ENCODE measurements at places on chromosomes 7 and 10.

DNA sequence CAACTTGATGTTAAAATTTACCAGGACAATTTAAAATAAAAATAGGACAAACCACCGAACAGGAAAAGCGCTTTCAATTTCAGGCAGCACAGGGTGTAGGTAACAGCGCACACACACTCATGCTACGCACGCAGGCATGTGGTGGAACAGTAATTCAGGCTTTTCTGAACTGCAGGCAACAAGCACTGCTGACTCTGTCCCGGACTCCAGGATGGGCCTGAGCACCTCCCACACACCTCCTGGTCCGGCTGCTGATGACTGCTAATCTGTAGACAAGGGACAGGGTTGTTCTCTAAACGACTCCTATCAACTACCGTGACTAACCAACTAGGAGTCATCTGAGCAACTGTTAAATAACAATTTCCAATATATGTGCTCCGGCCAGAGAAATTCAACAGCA is 192.6 kb upstream of the FRMD4A start:
- no peak for DNase-seq

GRCh38 chr7:2729031-2729892 is 41.3 kb downstream of the AMZ1 start:
- DNase-seq = no peak

DNA sequence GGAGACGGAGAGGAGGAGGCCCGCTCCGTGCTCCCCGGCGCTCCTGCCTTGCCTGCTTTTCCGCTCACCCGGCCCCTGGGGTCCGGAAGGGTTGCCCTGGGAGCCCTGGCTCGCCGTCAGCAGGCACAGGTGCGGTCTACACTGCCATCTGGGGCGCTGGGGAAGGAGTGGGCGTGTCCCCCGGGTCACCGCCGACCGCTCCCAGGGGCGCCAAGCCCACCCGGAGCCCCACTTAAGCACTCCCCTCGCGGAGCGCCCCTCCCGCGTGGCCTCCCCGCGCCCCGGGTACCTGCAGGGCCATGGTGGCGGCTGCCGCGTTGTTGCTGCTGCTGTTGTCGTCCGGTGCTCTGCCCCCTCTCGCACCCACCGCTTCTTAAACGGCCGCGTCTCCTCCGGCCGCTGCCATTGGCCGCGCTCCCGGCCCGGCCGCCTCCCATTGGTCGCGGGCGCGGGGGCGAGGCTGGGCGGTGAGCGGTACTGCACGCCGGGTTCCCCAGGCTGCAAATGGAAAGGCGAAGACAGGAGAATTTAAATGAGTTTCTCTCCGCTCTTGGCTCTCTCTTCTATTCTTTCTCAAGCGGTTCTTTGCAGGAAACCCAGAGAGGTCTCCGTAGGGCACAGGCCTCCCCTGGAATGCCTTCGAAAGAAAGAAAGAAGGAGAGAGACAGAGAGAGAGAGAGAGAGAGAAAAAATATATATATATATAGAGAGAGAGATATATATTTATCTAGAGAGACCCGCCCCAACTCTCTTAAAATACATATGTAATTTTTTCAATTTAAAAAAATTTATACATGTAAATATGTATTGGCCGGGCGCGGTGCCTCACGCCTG is at the start of gene ACBD7:
ACBD7 (minus strand) TSS at position 349 of the 834 bp plus-strand sequence; CDS start at position 301, 48 bp downstream.
- peak; percentile 70 for DNase-seq

DNA sequence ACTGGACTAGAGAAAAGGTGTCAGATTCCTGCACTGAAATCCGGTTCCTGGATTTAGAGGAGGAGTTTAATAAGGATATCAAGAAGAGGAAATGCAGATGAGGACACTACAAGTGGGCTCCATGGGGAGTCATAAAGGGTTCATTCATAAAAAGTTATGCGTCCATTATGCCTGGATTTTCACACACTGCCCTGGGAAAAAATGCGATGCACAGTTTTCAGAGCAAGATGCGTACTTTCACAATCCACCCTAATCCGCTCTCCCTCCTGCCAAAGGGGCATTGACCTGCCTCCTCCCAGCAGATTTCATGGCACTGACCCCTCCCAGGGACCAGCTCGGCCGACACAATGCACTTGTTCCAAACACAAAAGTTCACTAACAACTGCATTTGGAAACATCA is 42.2 kb upstream of the OPALIN start:
- DNase-seq = no peak

DNA sequence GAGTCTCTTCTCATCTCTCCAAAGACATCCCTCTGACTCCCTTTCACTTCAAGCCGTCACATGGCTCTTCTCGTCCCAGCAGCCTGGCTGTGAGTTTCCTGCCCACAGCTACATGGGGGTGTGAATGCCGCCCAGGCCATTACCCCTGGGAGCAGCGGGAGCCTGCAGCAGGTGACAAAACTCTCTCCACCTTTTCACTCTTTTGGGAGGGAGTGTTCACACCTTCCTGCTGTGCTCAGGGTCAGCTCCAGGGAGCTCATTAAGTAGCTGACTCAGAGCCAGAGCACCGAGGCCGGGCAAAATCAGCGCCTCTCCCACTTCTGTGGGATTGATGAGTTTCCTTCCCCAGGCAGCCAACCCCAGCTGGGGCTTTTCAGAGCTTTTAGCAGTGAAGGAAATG is 271.3 kb downstream of the TYW1 start:
- DNase-seq = no peak

DNA sequence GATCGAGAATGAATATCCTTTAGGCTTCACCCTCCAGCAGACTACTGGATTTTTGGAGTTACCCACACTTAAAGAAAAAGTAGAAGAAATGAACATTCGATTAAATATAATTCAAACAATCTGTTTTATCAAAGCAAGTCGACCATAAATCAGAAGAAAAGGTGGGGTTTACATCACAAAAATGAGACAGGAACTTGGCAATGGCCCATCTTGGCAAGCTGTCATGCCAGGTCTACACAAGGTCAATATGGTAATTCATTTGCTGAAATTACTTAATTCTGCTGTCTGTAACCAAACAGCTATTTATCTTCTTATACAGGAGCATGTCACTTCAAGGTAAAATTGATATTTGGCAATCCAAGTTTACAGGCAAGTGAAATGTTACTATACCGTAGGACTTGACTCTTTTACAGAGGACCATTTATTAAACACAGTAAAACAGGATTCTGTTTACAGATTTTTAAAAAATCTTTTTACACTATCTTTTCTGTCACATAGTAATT is 640.6 kb upstream of the NRP1 start:
- no peak for DNase-seq

- DNase-seq = no peak
Observed at GRCh38 chr10:119250641-119251314, 43.4 kb downstream of the GRK5 start.

DNA sequence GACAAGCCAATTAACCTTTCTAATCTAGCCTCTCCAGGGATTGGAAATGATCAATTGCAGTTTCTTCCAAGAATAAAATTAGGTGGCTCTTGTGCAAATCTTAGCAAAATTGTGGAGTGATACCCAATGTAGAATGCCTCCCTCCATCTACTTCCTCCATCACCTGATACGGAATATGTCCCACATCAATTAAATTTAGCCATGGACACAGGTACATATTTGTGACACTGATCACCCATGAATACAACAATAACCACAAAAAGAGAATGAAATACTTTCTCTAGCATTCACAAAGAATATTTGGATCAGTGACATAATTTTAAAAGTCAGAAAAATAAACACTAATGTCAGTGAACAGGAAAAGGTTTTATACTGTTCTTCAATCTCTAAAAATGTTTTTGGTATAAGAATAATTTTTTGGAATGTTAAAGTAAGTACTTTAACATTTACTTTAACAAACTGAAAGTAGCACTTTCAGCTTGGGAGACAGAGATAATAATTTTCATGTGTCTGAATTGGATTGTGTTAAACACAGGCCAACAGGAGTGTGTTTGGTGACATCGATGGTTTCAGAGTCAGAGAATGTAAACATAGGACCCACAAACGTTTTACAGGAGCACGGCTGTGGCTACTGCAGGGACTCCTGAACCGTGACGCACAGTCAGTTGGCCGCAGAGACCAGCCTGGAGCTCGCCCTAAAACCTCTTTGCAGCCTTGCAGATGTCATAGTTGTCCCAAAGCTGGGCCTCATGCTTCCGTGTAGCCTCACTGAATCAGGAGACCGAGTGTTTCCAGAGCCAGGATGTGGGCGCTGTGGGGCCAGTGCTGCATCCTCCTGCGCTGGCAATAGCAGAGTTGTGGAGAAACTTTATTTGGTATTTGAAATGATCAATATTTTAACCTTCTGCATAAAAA is 7.2 kb downstream of the RBM20 start:
- no peak for DNase-seq

DNA sequence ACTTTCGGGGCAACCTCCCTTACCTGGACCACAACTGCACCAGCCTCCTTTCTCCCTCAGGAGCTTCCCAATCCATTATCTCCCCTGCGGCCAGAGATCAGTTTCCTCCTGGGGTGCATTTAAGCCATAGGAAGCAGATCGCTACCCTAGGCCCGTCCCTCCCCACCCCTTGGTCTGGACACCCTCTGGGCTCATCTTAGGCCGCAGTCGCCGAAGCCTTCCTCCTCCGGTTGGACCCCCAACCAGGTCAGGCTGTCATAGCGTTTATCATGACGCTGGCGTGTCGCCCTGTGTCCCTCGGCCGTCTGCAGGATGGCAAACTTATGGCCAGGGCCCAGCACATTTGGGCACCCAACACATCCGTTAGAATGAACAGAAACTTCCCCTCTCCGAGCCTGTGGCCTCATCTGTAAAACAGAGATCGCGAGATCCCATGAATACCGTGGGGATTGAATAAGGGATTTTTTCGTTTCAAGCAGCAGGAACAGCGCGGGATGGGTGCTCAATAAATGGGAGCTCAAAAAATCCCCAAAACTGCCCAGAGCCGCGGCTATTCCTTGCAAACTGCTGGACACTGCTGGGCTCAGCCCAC is 669 bp upstream of the AP5Z1 start:
- peak; percentile 8 for DNase-seq

DNA sequence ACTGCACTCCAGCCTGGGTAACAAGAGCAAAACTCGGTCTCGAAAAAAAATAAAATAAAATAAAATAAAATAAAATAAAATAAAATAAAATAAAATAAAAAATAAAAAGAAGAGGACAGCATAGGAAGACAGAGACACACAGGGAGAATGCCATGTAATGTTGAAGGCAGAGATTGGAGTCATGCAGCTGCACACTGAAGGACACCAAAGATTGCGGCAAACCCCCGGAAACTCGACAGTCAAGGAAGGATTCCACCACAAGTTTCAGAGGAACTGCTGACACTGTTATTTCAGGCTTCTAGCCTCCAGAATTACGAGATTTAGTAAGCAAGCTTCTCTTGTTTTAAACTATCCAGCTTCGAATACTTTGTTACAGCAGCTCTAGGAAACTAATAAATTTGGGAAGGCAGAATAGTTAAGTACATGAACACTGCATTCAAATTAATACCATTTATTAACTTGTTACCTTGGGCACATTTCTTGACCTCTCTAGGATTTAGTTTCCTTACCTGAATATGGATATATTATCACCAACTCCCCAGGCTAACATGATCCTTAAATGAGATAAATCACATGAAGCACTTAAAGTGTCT is 9.5 kb downstream of the CPED1 start:
- DNase-seq = no peak

DNA sequence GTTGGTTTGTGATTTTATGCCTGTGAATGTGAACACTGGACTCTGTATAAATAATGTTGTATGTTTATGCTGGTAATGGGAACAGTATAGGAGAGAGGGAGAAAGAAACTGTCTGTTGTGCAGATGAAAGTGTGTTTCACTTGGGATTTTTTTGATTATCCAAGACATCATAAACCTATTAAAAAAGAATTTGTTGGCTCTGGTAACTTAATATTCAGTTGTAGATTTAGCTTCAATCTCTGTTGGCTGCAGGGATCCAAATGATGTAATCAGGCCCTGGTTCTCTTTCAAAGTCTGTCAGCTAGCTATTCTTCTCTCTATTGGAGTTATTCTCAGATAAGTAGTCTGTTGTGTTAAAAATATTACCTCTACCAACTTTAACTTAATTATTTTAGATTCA is 168.8 kb upstream of the RHOBTB1 start:
- DNase-seq = no peak

DNA sequence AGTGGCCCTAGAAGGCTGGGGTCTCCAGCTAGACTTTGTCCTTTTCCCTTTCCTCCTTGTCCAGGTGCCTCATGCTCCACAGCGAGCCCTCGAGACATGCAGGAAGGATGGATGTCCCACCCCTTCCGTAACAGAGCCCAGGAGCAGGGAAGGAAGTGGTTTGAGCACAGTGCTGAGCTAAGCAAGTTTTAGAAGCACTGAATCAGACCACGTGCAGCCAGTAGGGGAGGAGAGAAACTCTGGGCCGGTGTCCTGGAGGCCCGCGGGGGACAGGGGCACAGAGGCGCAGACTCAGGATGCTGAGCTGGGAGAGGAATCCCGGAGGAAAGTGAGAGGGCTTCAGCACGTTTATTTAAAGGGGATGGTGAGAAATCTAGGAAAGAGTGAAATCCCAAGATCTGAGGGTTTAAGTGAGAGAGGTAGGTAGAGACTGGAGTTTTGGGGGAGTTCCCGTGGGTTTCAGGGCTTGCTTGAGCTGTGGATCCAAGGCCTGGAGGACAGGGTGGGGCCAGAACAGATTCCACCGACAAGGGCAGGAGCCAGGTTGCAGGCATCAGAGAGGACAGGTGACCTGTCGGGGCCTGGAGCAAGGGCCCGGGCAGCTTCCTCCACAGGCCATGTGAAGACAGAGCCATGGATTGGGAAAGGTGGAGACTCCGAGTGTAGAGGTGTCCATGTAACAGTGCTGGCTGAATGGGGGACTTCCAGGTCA is 4.4 kb upstream of the IRF5 start:
- DNase-seq = no peak

DNA sequence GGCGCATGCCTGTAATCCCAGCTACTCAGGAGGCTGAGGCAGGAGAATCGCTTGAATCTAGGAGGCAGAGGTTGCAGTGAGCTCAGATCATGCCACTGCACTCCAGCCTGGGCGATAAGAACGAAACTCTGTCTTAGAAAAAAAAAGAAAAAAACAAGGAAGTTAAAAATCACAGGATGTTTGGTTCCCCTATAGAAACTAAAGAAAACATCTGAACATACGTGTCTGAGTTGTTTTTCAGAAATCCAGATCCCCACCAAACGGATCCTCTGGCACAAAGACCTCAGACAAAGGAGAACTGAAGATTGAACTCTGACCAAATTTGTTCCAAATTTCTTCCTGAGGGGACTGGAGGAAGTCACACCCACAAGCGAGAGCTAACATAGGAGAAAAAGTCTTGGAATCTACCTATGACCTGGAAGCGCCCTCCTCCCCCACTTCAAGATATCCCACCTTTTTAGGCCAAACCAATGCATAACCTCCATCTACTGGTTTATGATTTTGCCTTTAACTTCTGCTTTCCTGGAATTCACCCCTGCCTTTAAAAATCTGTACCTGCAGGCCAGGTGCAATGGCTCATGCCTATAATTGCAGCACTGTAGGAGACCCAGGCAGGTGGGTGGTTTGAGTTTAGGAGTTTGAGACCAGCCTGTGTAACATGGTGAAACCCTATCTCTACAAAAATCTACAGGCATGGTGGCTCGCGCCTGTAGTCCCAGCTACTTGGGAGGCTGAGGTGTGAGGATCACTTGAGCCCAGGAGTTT is 19.7 kb upstream of the SIRT1 start:
- DNase-seq = no peak
